ENCODE measurements at places on chromosomes 3 and 15. TPM values are rescaled to one million over a fixed set of nuclear protein-coding genes. Genes with fewer than 3 reads are reported as not detected.

DNA sequence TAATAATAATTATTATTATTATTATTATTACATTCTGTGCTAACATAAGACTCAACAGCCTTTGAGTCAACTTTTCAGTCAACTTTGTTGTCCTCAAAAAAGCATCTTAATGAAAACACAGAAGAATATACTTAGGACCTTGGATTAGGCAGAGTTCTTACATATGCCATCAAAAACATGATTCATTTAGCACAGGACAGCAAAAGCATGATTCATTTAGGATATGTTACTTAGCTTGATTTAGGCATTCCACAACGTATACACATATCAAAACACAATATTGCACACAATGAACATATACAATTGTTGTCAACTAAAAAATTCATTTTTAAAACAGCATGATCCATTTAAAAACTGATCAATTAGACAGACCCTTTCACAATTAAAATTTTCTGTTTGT, 213.0 kb downstream of the FMN1 start:
- peak; percentile 58 for DNase-seq

- DNase-seq: peak; percentile 98
These were observed 57.9 kb downstream of the RPL22L1 start for GRCh38 chr3:170811928-170812591.

GRCh38 chr15:83767741-83768140, 113.8 kb downstream of the ADAMTSL3 start:
- DNase-seq: no peak

DNA sequence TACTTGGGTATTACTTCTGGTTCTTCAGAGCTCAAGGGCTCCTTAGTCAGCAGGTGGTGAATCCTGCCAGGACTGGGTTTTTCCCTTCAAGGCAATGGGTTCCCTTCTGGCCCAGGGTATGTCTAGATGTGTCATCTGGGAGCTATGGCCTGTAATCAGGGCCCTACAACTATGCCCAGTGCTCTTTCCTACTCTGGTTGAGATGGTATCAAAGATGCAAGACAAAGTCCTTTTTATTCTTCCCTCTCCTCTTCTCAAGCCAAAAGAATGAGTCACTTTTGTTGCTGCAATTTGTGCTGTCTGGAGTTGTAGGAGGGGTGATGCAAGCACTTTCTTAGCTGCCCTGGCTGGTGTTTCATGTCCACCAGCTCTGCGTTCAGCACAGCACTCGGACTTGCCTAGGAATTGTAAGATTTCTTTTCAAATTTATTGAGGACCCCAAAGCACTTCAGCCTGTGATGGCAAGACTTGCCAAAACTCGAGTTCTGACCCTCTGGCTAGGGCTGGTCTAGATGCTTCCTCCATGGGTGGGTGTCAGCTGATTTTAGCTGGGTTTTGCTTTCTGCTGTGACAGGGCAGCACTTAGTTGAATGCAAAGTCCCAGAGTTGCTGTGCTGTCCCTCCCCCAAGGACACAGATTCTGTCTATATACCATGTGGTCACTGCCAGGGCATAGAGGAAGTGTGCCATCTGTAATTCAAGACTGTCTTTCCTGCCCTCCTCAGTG, 129.2 kb upstream of the CBLB start:
- DNase-seq: peak; percentile 95

PARP9 gene
- 14.8 TPM for total RNA-seq

TOPAZ1 gene
- total RNA-seq: not detected

DNA sequence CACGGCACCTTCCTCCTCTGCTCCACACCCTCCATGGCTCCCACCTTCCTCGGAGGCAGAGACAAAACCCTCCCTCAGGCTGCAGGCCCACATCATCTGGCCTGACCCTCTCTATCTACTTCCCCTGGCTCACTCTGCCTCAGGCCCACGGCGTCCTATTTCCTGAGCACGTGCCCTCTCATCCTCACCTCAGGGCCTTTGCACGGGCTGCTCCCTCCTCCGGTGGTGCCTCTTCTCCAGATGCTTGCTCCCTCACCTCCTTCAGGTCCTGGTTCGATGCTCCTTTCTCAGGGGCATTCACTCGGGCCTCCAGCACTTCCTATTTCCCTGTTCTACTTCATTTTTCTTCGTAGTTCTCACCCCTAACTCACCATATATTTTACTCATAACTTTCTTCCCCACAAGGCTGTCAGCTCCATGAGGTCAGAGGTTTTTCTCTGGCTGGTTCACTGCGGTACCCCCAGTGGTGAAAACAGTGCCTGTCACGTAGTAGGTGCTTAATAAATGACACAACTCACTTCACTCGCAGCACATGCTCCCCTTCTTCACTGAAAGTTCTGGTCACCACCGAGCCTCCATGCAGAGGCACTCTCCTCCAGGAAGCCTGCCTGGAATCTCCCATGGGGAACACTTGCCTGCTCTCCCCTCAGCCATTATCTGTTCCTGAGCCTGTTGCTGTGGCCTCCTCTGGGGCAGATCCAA, 130.7 kb downstream of the WNT7A start:
- no peak for DNase-seq

GRCh38 chr3:89101251-89101650, 6.2 kb upstream of the EPHA3 start:
- no peak for DNase-seq

DNA sequence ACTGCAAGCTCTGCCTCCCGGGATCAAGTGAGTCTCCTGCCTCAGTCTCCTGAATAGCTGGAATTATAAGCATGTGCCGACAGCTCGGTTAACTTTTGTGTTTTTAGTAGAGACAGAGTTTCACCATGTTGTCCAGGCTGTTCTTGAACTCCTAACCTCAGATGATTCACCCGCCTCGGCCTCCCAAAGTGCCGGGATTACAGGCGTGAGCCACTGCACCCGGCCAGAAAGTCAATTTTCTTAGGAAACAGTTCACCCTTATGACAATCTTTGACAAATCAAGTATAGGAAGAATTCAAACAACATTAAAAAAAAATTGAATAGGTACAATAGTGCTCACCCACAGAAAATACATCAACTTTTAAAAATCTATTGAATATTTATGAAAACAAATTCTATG, 23.6 kb upstream of the DUT start:
- DNase-seq: no peak

GRCh38 chr3:141460097-141460704, 26.6 kb upstream of the RASA2 start:
- peak; percentile 88 for DNase-seq

DNA sequence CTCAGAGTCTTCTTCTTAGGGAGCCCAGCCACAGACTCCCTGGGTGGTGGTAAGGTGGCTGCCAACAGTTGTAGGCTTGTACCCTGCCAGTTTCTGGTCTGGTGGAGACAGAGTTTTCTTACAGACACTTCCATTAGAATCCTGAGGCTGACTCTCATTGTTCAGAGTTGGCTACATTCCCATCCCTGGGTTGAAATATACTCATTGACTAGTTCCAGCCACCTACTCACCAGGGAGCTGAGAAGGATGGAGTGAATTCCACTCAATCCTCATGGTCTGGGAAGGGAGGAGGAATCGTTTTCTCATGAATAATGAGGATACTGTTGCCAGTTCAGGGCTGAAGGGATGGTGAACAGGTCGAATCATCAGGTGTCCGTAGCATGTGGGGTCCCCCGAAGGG, 226.5 kb upstream of the PROK2 start:
- DNase-seq: no peak

- peak; percentile 84 for DNase-seq
These were observed at the start of gene RSRC1 for GRCh38 chr3:158109804-158110657. RSRC1 (plus strand) TSS chr3:158110089; CDS start chr3:158122105, 12,016 bp downstream.

DZIP3 gene
- 7.3 TPM for total RNA-seq

DNA sequence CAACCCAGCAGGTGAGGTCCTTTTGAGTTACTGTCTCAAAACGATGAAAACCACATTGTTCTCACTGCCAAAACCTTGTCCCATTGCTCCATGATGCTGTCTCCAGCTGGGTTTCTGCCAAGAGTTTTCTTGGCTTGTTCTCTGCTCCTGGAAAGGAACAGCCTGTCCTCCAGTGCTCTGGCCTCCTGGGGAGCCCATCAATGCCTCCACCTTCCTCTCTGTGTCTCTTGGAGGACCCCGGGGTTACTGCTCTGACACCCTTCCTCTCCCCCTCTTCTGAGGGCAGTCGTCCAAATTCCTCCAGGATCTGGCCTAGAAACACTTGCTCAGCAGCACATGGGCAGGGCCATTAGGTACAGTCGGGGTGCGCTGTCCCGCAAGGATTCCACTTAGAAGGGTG, 63.9 kb upstream of the RGMA start:
- DNase-seq: no peak

DNA sequence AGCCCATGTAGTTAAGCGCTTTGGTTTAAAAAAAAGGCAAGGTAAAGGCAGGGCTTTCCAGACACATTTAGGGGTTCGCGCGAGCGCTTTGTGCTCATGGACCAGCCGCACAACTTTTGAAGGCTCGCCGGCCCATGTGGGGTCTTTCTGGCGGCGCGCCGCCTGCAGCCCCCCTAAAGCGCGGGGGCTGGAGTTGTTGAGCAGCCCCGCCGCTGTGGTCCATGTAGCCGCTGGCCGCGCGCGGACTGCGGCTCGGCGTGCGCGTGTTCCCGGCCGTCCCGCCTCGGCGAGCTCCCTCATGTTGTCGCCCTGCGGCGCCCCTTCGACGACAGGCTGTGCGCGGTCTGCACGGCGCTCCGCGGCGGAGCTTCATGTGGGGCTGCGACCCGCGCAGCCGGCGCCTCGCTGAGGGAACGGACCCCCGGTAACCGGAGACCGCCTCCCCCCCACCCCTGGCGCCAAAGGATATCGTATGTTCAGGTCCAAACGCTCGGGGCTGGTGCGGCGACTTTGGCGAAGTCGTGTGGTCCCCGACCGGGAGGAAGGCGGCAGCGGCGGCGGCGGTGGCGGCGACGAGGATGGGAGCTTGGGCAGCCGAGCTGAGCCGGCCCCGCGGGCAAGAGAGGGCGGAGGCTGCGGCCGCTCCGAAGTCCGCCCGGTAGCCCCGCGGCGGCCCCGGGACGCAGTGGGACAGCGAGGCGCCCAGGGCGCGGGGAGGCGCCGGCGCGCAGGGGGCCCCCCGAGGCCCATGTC, 927 bp downstream of the SMAD6 start:
- no peak for DNase-seq

DNA sequence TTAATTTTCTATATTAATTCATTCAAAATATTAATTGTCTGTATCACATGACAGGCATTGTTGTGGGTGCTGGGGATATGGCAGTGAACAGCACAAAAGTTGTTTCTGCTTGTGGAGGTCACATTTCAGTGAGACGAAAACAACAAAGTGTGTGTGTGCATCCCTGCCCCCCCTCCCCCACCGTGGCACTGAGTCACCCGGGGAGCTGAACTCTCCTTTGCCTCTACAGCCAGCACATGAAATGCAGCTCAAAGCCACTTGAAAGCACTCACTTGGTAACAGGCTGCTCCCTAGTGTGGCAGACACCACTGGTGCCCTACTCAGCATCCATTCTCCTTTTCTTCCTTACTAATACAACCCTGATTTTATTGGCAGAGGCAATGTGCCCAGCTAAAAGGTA, 16.9 kb upstream of the SCAMP5 start:
- peak; percentile 40 for DNase-seq

GRCh38 chr15:25784876-25785640, 78.1 kb downstream of the ATP10A start:
- no peak for DNase-seq

SH2D7 gene
- total RNA-seq: not detected

DNA sequence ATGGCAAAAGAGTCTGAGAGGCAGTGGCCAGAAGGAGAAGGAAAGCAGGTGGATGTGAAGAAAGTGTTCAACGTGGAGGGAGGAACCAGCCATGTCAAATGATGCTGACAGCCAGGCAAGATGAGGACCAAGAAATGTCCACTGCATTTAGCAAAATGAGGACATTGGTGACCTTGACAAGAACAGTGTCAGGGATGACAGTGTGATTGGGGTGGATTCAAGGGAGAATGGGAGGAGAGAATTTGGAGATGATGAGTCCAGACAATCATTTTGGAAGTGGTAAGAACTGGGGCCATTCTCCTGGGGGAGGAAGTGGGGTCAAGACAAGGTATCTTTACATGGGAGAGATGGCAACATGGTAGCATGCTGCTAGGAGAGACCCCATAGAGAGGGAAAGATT, 47.4 kb downstream of the CPN2 start:
- DNase-seq: no peak

DNA sequence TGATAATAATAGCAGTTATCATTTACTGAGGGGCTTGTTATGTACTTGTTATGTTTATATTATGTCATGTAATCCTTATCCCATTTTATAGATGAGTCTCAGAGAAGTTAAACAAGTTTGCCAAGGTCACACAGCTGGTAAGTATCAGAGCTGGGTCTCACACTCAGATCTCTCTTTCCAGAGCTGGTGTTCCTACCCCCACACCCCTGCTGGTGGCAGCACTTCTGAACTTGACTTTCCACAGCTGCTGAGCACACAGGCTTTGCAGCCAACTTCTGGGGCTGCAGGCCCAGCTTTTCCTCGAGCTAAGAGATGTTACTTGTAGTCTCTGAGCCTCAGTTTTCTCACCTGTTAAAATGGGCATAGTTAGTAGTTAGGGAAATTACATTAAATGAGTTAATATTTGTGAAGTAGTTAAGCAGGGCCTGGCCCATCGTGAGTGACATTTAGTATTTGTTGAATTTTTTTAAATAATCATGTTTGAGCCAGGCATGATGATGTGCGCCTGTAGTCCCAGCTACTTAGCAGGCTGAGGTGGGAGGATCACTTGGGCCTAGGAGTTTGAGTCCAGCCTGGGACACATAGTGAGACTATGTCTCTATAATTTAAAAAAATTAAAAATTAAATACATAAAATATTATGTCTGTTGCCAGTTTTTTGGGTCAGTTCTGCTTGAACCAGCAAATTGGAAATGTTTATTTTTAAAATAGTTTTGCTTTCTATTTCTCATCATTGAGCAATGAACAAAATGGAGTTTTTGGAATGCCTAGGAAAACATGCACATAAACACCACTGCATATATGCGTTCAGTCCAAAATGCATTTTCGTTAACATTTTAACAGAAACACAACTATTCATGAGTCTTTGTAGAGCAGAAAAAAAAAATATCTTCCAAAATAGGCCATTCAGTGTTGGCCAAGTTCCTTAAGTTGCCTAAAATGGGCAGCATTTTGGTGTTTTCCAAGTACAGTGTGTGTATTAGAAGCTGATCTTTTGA, 87.3 kb downstream of the SMAD6 start:
- DNase-seq: peak; percentile 61

DNA sequence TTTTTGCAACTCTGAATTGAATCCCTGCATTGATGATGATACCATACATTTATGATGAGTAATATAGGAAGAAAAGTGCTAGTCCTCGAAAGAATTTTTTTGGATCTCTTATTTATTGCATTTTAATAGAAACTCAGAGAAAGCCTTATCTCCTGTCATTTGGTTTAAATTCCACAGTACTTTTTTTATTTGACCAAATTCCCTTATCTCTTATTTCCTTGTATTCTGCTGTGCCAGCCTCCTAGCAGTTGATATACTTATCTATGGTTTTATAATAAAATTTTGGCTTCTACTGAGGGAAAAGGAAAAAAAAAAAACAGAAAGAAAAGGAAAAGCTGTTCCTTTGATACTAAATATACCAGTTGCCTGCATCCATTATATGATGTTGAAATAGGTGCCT, 535.1 kb upstream of the NR2F2 start:
- no peak for DNase-seq

Measured in PC-3 (cell line).